ENCODE measurements at places on chromosomes 2 and 18.

DNA sequence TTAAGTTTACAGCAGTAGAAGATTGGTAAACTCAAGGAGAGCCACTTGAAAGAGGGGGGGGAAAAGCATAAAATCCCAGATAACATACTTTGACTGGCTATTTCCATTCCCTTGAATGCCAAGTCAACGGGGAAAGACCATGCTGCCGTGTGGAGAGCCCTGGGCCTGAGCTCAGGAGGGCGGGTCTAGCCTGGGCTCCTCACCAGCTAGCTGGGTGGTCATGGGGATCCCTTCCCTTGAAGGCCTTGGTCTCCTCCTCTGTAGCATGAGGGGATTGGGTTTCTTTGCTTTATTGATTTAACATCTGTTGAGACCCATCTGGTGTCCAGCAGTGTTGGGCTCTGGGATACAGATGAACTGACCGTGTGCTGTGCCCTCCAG is 35.0 kb downstream of the TEX51 start:
- DNase-seq, result no peak

GRCh38 chr2:10179422-10179821 is 56.9 kb downstream of the RRM2 start:
- no peak for DNase-seq

GRCh38 chr18:55283309-55283708 is 304.7 kb downstream of the TCF4 start:
- DNase-seq, result no peak

GRCh38 chr2:206856513-206856912 is 82.8 kb upstream of the CPO start:
- no peak for DNase-seq

GRCh38 chr2:54755641-54756326 is 32.3 kb downstream of the EML6 start:
- no peak for DNase-seq

DNA sequence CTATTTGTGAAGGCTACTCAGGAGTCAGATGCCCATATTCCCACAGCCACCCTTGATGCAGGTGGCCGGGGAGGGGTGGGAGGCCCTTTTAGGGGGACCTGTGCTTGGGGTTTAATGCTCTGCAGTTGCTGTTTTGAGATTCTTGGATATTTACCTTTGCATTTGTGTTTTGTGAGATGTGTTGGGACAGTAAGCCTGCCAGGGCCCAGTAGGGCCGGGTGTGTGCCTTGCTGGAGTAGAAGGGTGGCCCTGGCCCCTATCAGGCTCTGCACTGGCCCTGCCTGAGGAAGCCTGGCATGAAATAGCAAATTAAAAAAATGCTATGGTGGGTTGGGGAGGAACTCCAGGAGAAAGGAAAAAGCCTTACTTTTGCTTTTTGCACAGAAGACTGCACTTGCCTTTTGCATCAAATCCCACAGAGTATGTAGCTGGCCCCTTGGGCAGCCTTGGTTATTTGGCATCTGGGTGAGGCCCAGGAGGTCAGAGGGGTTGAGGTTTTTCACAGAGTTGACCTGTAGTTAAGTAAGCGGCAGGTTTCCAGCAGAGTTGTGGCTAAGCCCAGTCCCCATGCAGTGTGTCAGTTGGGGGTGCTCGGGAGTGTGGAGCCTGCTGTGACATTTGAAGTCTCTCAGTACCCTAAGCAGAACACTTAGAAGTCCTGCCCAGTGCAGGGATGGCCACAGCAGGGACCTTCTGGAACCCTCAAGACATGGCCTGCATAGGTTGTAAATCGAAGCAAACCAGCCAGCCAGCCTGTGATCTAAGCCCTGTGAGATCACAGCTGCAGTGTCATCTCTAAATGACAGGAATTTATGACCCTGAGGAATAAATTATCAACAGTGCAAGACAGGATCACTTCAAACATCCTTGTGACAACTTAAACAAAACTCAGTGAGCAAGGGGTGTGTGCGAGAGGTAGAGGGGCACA is 68.8 kb downstream of the SH3RF3 start:
- no peak for DNase-seq

DNA sequence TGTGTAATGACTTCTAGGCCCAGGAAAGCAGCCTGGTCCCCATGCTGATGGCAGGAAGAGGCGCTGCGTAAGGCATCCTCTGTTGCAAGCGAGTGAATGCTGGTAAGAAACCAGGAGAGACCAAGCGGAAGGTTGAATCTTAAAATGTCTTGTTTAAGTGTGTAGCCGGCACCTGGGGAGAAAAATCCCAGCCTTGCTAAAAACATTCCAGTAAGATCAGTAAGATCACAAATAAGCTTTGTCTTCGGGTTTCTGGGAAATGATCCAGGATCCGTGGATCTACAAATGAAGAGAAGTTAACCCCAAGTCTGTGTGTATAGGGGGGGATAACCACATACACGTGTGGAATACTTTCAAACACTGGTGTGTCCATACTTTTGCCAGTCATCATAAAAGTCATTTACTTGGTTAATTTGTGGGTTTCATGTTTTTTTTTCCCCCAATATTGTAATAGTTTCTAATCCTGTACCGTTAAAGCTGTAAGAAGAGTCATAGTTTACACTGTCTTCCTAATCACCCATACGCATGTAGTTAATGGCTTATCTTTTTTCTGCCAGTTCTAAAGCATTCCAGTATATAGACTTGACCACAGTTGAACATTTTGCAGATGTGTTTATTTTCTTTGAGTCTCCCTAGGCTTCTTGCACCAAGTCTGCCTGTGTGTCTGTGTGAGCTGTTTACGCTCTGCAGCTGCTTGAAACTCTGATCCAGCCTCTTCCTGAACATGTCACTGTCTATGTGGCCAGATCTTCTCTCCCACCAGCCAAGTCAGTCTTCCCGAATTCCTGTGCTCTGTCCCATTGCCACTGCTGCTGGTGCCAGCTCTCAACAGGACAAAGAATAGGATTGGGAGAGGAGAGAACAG is 135.9 kb upstream of the ARL4C start:
- DNase-seq, result no peak

- DNase-seq, result no peak
Measured at GRCh38 chr2:197993363-197993762, 189.0 kb downstream of the PLCL1 start.

DNA sequence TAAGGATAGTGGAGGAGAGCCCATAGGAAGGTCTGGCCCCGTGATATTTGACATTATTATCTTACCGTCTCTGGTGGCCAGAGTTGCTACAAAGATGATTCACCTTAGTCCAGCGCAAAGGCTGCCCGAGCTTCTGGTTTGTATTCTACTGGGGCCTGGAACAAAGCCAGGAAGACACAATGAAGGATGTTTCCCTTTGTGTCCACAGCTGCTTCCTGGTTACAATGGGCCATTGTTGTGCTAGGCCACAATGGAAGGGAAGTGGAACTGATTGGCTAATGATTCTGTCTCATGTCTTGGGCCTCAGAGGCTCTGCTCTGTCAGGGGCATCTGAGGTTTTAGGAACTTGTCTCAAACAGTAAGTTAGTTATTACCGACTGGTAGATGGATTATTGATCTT is 132.2 kb downstream of the TDRD15 start:
- no peak for DNase-seq

GRCh38 chr2:75667884-75668283 is 21.3 kb downstream of the MRPL19 start:
- no peak for DNase-seq

DNA sequence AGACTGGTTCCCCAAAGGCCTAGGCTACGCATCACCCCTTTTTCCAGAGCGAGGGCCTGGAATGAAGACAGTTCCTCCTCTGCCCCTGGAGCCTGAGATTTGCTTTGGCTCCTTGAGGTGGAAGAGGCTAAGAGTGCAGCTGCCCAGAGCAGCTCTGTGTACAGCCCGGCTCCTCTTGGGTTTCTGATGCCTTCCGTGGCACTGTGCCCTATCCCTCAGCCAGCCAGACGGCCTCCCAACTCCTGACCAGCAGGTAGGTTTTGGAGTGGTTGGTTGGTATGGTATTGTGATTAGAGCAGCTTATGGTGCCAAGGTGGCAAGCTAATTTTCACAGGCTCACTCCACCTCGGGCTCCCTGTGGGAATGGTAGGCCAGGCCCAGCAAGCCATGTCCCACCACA is 112.2 kb downstream of the TANC1 start:
- DNase-seq, result no peak

GRCh38 chr2:52454962-52455361 is 1312.6 kb upstream of the CHAC2 start:
- DNase-seq, result no peak

GRCh38 chr2:31413862-31414550 is 536 bp downstream of the XDH start:
- no peak for DNase-seq

- no peak for DNase-seq
Measured at GRCh38 chr2:48272199-48272598, 257.8 kb upstream of the STON1 start.

DNA sequence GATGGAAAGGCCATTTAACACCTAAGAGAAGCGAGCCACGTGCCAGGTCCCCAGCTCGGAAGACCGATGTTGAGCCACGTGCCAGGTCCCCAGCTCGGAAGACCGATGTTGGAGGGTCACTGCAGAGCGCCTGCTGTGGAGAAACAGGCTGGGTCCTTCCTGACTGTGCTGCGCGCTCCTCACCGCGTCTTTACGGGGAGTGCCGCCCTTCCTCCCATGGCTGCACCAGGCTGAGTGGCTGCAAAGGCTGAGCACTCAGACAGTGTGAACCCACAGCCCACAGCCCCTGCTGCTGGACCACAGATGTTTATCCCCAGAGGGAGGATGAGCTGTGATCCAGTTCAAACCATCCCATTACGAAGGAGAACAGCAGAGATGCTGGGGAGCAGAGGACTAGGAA is 55.7 kb downstream of the RTP5 start:
- DNase-seq, result no peak

DNA sequence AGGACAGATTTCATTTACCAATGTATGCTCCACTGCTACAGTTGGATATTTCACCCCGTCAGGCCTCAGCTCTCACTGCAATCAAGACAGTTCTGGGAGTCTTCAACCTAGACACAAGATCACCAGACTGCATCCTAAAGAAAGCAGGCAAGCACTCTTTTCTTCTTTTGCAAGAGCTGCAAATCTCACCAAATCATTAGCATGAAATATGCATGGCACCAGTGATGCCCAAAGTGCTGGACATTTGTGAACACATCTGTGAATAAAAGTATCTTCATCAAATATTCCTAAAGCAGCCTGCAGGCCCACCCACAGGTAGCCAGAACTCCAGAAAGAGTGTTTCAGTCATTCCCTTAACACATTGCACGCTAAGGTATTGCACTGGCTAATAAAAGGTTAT is 87.5 kb downstream of the RBM43 start:
- no peak for DNase-seq

DNA sequence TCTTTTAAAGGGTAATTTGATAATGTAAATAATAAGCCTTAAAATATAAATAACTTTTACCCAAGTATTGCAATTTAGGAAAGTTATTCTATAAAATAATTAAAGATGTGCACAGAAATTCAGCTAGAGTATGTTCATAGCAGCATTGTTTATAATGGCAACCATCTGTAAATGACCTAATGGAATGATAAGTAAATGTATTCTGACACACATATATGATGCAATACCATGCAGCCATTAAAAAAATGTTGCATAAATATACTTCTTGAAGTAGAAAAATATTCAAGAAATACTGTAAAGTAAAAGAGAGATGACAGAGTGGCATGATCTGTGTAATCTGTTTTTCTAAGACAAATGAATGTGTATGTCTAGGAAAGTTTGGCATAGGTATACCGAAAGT is 545.7 kb downstream of the ZEB2 start:
- DNase-seq, result no peak

- DNase-seq, result no peak
Measured at GRCh38 chr2:241070361-241070760, 31.7 kb downstream of the MTERF4 start.

- DNase-seq, result no peak
Measured at GRCh38 chr2:79887747-79888374, 375.0 kb downstream of the CTNNA2 start.

GRCh38 chr2:6372317-6372901 is 493.3 kb downstream of the CMPK2 start:
- DNase-seq, result no peak

DNA sequence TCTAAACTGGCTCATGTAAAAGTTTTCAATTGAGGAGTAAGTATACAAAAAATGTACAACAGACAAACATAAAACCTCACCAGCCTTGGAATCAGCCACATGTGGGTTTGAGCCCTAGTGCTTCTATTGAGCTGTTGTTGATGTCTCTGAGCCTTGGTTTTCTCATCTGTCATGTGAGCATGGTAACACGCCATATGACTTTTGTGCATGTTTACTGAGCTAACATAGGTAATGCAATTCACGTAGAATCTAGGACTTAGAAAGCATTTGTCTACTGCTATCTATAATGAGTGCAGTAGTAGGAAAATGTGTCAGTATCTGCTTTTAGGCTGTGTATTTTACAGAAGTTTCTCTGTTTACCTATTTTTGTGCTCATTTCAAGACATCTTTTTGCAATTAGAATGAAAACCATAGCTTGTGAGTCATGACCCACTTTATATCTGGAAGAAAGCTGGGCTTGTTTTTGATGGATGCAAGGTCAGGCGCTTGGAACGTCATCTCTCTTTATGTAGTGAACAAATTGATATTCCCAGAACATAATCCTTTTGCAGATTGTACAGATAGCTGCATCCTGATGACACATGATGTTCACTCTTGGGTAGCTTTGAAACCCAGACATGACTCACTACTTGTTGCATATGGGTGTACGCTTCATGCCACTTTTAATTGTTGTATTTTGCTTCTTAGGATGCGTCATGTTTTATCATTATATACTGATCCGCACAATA is 94.3 kb downstream of the RNF144A start:
- no peak for DNase-seq

DNA sequence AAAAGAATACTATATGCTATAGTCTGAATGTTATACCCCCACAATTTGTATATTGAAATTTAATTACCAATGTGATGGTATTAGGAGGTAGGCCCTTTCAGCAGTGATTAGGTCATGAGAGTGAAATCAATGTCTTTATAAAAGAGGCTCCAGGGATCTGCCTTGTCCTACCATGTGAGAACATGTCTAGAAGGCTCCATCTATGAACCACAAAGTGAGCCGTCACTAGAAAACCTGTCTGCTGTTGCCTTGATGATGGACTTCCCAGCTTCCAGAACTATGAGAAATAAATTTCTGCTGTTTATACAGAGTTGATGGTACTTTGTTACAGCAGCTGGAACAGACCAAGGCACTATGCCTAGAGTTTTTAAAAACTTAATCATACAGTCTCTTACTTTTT is 46.3 kb upstream of the FAM124B start:
- DNase-seq, result no peak

DNA sequence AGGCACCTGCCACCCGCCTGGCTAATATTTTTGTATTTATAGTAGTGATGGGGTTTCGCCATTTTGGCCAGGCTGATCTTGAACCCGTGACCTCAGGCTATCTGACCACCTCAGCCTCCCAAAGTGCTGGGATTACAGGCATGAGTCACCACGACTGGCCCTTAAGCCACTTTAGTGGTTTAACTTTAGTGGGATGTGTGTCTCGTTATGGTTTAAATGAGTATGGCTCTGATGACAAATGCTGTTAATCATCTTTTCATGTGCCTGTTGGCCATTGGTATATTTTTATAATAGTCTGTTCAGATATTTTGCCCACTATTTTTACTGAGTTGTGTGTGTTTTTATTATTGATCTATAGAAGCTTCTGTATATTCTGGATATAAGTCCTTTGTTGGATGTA is 205.9 kb downstream of the MYO1B start:
- DNase-seq, result no peak

- DNase-seq, result peak; percentile 37
Measured at GRCh38 chr2:131093696-131094462, 619 bp upstream of the FAM168B start.

GRCh38 chr2:58228299-58228698 is 12.8 kb downstream of the FANCL start:
- DNase-seq, result no peak

- DNase-seq, result peak; percentile 41
Measured at GRCh38 chr2:10303181-10303693, 533 bp downstream of the HPCAL1 start.

- peak; percentile 60 for DNase-seq
Measured at GRCh38 chr2:11784747-11785610, 38.5 kb downstream of the LPIN1 start.
